Fibroblast of lung (primary cell): ENCODE measurements at places on chromosomes 12 and 14.

GRCh38 chr12:107386569-107386968, 293.2 kb upstream of the CRY1 start:
- no peak for DNase-seq

GRCh38 chr12:112184056-112184887, 58.9 kb downstream of the TRAFD1 start:
- DNase-seq: no peak

DNA sequence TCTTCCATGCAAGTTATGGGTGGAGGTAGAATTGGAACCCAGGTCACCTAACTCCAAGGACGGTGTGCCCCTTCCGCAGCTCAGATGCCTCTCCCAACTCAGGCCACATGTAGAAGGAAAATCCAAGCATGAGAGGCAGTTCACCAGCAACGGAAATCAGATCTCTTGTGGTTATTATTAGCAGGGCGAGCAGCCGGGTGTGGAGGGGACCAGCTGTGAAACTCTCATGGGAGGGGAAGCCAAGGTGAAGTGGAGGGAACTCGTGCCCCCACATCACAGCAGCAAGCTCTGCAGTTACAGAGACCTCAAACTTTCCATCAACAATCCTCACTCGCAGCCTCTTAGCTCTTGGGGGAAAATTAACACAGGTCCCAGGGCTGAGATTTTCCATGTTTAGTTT, 79.7 kb downstream of the KSR2 start:
- no peak for DNase-seq

DNA sequence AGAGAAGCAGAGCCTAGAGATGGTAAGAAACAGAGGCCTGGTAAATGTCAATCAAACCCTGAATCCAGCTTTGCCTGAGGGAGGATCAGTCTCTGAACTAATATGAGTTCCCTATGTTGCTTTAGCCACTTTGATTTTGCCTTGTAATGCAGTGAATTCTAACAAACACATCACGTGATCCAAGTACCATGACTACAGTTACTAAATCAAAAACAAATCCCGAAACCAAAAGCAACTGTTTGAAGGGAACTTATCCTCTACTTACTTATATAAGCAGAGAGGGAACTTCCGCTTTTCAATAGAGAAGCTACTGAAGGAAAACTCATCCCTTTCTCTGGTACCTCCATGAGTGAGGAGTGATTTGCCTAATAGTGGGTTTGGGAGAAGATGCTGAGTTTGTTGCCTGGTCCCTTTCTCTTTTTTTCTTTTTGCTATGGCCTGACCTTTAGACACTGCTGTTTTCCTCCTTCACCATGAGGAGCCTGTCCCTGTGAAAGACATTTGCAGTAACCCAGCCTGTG, 7.7 kb upstream of the PPTC7 start:
- no peak for DNase-seq

DNA sequence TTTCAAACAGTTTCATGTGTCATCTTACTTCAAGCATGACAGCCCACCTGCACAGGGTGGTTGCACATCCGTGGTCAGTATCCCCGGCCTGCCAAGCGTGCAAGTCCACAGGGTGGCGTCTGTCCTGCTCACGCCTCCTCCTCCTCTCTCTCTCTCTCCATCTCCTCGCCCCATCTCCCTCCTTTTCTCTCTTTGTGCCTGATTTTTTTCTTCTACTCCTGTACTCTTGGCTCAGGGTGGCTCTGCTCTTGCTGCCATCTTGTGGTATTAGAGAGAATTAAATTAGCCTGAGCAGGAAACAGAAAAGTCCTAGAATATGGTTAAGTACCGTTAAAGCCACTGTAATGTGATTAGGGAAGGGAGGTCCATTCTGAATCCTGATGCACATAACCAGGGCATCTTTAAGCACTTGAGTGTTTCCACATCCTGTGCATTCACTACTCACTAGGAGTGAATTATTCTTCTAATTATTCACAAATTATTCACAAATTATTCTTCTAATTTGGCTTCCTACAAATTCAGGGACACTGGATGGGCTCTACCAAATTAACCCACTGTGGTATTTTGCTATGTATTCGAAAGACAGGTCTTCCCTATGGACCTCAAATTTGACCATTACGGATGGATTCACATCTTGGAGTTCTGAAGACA, 25.5 kb upstream of the DTX1 start:
- peak; percentile 58 for DNase-seq

DNA sequence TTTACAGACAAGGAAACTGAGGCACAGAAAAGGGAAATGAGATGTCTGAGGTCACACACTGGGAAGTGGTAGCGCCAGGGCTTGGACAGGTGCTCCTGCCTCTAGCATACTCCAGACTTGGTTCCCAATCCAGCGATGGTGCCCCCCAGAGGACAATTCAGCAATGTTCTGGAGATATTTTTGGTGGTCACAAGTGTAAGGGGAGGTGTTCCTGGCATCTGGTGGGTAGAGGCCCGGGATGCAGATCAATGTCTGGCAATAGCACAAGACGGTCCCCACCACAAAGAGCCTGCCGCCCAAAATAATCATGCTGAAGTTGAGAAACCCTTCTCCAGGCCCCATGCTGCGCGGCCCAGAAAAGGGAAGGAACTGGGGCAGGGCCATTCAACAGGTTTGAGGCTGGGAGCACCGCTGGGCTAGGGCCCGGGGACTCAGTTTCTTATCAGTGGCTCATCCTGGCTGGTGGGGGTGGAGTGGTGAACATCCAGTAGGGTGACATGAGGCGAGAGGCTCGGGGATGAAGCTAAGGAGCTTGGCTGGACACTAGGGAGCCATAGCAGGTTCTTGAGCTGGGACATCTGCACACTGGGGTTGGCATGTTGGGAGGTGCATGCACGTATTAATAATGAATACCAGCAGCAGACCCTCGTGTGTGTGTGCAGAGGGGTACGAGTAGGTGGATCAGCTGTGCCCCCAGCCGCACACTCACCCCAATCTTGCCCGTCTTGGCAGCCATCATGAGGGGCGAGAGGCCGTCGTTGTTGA, 35.1 kb downstream of the TRPV4 start:
- no peak for DNase-seq

DNA sequence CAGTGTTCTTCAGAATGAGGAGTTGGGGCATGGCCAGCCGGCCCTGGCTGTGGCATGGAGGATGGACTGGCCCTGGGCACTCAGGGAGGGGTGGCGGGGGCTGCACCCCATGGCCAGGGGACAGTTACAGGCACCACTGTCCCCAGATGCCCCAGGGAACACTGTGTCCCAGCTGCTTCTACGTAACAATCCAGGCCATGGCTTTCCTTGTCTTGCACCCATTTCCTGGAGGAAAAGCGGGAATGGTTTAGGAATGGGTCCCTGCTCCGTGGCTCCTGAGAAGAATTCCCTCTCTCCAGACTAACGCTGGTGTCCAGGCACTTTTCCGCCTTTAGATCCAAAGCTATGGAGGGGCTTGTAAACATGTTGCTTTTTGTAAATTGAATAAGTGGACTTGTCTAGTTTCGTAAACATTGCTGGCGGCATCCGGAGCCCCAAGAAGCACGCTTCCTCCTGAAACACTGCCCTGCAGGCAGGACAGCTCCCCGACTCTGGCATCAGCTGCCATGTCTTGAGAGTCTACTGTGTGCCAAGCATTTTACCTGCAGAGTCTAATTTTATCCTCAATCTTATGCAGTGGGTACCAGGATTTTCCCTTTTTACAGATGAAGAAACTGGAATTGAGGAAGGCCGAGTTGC, 238.3 kb downstream of the SLC41A2 start:
- peak; percentile 11 for DNase-seq

DNA sequence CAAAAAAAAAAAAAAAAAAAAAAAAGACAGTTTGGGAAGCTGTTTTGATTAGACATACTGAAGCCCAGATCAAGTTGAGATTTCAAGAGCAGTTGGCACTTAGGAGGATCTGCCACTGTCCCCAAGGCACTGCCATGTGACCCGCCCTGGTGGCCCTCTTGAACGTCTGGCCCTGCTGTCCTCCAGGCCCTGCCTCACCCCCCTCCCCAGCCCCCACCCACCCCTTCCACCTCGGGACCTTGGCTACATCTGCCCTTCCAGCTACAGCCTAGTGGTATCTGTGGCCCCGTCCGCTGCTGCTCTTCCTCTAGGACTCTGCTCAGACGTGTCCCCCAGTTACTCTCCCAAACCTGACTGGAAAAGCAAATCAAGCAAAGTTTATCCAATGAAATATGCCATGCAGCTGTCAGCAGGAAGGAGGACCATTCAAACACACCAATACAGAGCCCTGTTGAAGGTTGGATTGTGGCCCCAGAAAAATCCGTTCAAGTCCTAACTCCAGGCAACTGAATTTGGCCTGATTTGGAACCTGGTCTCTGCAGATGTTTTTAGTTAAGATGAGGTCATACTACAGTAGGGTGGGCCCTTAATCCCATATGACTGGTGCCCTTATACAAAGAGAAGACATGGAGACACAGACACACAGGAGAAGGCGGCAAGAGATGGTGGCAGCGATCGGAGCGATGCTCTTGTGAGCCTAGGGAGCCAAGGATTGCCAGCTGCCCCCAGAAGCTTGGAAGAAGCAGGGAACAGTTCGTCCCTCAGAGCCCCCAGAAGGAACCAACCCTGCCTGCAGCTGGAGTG, 17.7 kb downstream of the SLC25A29 start:
- no peak for DNase-seq

DNA sequence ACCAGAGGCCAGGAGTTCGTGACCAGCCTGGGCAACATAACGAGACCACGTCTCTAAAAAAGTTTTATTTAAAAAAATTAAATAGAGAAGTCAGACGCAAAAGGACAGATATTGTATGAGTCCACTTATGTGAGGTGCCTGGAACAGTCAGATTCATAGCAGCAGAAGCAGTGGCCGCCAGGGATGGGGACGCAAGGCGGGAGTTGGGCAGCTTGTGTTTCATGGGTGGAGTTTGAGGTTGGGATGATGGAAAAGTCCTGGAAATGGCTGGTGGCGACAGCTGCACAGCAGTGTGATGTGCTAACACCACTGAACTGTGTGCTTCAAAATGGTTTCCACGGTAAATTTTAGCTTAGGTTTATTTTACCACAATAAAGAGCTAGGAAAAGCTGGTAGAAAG, 57.6 kb upstream of the DDX11 start:
- DNase-seq: no peak

DNA sequence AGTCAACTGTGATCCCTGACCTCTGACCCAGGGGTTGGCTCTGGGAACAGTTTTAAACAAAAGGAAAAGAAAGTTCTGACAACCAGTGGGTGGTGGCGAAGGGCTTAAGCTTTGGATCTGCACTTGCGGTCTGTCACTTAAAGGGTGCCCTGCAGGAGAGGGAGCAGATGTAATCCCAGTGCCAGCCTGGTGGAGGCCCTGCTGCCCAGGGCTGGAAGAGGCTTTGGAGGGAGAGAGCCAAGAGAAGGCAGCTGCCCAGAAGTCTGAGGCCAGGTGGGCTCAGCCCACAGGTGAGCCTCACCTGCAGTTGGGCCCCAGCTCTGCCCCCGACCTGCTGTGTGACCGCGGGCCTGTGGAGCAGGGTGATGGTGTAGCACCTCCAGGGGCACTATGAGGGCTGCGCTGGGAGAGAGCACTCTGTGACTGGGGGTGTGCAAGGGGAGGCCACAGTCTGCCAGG, 19.1 kb downstream of the SH2B3 start:
- no peak for DNase-seq

GRCh38 chr12:13250416-13250815, 53.9 kb downstream of the EMP1 start:
- DNase-seq: peak; percentile 87

- DNase-seq: peak; percentile 25
Measured at GRCh38 chr14:70622111-70622712, 19.5 kb upstream of the TTC9 start.
